Stimulated activated CD4-positive, alpha-beta T cell treated with anti-CD3 and anti-CD28 coated beads, Interleukin-4, amount 100 ng/mL, for 24 hours (primary cell): ENCODE measurements at places on chromosomes 7 and 10.

GRCh38 chr10:34786464-34786863, 28.6 kb downstream of the PARD3 start:
- no peak for DNase-seq

- no peak for DNase-seq
Observed at GRCh38 chr7:134438946-134439345, 20.0 kb downstream of the AKR1B1 start.

GRCh38 chr7:116354546-116355423, 144.4 kb downstream of the TES start:
- DNase-seq, result no peak

DNA sequence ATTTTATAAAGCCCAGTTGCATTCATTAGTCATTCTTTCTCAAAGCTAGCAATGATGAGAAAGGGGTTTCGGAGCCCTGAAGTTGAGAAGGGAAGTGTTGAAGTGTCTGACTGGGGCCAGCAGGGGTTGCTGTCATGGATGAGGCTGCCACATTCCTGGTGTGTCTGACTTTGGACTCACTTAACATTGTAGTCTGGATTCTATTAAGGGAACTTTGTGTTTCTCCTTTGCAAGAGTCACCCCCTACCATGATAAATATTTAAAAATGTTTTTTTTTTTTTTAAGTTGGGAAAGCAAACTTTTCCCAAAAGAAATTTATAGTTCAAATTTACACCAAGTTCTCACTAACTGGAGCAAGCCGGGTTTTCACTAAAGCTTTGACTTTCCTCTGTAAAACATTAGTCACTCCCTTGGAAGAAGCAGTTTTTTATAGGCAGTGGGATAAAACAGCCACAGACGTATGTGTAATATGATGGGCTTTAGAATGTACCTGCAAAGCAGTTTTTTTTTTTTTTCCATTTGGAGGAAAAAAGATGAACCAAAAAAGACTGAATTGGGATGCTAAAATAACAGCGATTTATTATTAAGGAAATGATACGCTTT, 243.6 kb downstream of the TWIST1 start:
- no peak for DNase-seq

DNA sequence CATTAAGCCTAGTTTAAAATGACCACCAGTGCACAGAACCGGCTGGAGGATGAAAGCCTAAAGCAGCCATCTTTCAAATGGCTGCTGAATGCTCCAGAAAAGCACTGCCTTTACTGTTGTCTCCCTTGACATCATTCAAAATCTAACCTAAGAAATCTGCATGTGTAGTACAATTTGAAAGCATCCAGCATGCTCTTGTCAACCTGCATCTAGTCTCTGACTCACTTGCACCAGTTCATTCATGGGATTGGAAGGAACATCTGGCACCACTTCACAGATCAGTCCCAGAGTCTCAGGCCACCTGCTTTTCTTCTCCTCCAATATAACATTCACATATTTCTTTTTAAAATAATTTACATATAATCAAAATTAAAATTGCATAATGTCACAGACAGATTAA, 76.2 kb downstream of the RNF133 start:
- no peak for DNase-seq

DNA sequence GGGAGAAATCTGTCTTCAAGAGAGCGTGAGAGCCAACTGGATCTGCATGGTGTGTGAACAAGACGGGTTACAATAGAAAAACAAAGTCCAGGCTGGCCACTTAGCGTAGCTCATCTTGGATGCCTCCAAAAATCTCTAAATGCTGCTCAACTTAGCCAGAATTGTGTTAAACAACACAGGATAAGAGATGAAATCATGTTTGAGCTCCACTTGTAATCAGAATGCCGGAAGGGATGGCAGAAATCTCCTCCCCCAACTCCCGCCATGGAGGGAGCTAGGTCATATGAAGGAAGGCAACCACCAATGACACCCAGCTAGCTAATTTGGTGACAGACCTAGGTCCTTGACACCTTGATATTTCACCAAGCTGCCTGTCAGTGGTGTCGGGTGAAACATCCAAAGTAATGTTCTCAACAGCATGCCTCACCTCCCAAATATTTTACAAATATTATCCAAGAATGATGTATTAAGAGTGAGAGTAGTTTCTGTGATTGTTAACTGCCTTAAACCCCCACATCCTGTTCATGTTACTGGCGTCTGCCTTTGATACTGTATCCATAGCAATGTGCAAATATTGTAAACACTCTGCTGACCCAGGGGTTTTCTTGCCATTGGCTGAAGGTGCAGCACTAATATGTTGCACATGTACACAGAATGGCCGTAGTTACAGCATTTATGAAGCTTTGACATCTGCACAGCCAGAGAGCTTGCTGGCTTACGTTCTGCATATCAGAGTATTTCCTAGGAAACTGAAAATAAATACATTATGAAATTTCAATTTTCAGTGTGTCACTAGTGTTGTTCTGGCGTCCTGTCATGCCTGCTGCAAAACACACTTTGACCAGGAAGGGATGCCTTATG, 25.8 kb downstream of the TMEM254 start:
- no peak for DNase-seq

DNA sequence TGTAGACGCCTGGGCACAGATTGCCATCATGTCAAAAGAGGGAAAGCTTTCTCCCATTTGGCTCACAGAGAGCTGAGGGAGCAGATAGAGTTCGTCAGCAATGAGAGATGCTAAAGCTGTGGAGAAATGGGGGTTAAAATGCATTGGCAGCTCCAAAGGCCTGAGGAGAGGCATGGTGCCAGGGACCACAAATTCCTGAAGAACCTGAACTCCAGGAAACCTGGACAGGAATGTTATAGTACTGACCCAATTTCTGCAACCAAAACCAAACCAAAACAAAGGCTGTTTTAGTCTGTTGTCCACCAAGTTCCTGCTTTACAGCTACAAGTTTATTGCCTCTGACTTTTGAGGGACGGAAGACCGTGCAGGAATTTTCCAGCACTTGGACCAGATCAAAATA, 575.7 kb downstream of the REEP3 start:
- no peak for DNase-seq

GRCh38 chr10:24690961-24691512, 32.6 kb downstream of the ARHGAP21 start:
- DNase-seq, result no peak

GRCh38 chr7:72754312-72754711, 73.7 kb downstream of the TYW1B start:
- no peak for DNase-seq

DNA sequence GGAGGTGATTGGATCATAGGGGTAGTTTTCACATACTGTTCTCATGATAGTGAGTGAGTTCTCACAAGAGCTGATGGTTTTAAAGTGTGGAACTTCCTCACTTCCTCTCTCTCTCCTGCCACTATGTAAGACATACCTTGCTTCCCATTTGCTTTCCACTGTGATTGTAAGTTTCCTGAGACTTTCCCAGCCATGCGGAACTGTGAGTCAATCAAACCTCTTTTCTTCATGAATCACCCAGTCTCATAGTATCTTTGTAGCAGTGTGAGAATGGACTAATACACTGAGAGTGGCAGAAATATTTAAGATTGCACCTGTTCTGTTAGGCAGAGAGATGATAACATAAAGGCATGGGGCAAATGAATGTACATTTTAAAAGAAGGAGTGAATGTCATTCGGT, 507.8 kb downstream of the SORCS3 start:
- DNase-seq, result no peak

DNA sequence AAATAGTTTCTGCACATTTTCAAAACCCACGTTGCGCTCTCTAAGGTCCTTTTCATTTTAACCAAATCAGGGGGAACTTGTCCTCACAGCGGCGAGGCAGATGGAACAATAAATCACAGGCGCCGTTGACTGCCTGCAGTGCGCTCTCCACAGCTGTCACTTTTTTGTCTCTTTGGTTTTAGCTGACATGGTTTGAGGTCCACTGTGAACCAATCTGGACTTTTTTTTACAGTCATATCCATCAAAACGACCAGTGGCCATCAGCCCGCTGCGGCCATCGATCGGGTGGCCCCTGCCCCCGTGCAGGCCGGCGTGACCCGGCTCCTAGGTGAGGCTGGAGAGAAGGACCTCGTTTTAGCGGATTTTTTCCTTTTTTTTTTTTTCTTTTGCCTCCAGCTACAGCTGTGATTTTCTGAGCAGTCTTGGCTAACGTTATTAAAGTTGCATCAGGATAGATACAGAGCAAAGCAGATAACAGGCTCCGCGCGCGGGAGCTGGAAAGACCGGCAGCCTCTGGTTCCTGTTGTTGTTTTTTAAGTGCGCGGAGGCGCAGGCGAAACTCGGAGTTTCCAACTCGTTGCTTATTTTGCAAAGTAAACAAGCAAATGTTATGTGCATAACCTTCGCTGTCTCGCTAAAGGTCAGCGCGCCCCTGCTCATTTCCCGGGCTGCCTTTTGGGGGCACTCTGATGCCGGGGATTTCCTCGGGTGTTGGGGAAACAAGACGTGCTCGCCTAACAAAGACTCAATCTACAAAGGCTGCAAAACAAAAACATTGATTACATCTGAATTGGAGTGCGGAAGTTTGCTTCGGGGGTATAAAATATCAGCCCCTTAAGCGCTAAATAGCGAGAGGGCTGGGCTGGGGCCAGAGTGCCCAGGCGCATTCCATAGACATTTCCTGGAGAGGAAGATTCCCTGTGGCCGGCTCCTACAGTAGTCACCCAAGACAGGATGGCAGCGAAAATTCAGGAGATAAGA, 414.8 kb upstream of the MKI67 start:
- DNase-seq, result no peak

DNA sequence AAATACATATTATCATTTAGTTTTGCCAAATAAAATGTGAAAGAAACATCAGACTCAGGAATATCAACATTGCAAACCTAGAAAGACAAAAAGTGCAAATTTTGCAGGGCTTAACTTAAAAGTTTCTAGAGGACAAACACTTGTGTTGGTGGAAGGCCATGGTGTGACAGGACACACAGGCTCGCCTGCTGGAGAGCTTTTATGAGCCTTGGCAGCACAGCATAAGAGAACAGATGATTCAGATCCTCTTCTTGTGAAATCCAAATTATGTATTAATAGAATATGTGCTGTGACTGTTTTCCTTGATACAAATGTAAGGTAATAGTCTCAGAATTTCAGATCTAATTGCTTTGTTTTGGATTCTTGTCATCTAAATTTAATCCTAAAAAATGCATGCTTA, 72.9 kb upstream of the ABCB5 start:
- no peak for DNase-seq

GRCh38 chr10:91198781-91199180, 21.7 kb upstream of the PCGF5 start:
- DNase-seq, result no peak

DNA sequence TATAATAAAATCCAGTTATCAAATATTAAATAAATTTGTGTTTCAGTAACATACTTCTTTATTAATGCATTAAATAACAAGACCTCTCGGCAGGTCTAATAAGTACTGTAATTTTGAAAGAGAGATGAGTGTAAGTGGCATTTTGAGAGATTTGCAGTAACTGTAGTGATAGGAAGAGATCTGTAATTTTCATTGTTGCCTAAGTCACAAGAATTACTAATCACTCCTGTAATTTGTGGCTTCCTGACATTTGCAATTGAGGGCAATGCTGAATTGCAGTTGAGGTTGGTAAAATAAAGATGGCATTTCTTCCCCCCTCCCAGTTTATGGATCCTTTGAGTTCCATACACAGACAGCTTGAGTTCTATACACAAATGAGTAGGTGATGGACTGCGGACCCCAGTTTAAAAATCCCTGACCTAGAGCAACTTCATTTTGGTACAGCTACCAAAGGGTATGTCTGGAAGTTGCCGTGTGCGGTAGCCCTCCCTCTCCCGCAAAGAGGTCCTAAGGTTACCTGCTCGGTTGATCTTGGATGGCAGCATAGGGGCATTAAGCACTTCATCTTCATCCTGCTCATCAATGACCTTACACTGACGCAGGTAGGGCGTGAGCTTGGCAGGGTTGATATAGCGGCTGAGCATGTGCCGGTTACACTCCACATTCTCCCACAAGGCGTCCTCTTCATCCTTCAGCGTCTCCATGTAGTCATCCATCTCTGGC, 96.4 kb downstream of the CARD11 start:
- no peak for DNase-seq

GRCh38 chr10:28533186-28533564, 257 bp downstream of the WAC start:
- no peak for DNase-seq
